ENCODE measurements at places on chromosomes 6 and 20.

- no peak for DNase-seq
These were observed 225.3 kb upstream of the CST7 start for GRCh38 chr20:24723647-24724352.

DNA sequence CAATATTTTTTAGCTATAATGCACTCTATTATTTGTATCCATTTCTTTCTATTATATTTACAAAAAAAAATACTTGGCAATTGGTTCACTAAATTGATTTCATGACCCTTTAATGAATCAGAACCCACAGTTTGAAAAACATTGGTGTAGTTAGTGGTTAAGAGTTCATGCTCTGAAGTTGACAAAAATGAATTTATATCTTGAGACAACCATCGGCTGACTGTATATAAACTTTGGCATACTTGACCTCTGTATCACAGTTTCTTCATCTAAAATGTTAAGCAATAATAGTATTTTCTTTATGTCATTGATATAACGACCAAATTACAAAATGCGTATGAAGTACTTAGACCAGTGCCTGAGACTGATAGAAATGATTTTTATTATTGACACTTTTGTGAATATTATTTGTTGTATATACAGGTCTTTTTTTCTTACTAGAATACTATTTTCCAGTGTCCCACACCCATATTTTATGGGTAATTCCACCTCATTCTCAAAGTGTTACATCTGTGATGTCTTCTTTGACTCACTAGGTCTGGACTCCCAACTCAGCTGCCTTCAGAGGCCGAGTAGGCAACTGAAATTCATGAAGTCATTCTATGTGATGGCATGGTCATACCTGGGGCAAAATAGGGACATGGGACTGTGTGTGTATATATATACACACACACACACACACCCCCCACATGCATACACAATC is 459.2 kb downstream of the RFPL4B start:
- DNase-seq, result no peak

GRCh38 chr6:107318100-107318736 is 141.1 kb downstream of the PDSS2 start:
- DNase-seq, result peak; percentile 33

DNA sequence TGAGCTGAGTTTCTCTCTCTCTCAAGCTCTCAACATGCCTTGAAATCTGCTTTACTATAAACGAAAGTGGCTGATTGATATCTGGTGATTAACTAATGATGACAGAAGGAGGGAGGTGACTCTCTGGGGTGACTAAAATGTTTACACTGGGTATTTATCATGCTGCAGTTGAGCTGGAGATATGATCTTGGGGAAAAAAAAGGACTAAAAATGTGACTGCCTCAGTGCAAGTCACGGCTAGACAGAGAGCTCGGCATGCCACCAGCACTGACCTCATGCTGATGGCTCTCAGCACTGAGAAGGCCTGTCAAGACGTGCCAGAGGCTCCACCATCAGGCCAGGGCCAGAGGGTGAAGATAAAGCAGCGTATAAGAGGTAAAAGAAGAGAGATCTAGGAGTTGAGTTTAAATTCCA is 103.1 kb upstream of the SPACA1 start:
- DNase-seq, result no peak

DNA sequence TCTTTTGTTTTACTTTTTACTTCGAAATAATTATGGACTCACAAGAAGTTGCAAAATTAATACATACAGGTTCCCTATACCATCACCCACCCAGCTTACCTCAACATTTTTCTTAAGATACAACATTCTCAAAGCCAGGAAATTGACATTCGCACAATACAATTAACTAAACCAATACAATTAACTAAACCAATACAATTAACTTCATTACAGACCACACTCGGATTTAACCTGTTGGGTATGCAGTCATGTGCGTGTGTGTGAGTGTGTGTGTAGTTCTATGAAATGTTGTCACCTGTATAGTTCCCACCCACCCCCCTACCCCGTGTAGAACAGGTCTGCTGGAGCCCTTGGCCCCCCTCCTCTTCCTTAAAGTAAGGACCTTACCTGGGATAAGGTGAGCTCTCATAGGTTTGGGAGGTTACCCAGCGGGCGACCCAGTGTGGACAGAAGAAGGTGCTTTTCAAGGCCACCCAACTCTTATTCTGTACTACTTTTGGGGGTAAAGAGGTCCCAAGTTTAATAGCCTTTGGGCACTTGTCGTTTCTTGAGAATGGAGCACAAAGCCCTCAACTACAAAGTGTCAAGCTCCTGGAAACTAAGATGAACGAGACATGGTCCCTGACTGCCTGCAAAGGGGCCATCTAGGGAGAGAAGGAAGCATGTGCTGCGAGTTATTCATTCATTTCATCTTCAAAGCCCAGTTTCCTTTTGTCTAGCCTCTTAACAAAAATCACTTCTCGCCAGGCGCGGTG is 544 bp upstream of the STK38 start:
- no peak for DNase-seq

DNA sequence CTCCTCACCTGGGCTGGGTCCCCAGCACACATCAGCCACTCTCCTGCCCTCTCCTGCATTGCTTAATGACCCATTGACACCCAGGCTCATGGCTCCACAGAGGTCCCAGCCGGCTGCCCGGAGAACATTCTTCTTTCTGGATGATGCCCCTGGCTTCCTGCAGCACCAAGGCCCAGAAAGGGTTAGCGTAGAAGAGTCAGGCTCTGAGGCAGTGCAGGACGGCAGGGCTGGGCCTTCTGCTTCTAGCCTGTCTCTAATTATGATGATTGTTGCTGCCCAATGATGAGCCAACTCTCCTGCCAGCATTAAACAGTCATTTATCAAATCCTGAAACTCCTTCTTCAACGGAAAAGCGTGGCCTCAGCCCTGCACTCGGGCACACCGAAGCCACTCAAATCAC is 66.4 kb downstream of the ZNF217 start:
- no peak for DNase-seq

GRCh38 chr6:147643341-147644200 is 135.1 kb downstream of the SAMD5 start:
- no peak for DNase-seq

GRCh38 chr6:151390851-151391470 is 398 bp downstream of the ZBTB2 start:
- peak; percentile 77 for DNase-seq

DNA sequence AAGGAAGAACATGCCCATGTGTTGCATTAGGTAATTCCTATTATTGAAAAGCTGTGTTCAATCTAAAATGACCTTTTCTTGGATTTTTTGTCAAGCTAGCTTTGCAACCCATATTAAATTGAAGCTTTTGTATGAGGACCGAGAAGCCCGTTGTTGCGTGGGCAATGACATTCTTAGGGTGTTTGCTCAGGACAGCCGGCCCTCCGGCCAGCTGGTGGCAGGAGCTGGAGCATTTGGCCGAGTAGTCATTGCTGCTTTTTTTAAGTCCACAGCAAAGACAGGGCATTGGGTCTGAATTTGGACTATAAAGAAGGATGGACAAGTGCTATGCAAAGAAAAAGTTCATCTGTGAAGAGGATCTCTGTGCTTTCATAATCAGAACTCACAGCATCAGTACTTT is 365.8 kb downstream of the SAMD5 start:
- DNase-seq, result no peak

DNA sequence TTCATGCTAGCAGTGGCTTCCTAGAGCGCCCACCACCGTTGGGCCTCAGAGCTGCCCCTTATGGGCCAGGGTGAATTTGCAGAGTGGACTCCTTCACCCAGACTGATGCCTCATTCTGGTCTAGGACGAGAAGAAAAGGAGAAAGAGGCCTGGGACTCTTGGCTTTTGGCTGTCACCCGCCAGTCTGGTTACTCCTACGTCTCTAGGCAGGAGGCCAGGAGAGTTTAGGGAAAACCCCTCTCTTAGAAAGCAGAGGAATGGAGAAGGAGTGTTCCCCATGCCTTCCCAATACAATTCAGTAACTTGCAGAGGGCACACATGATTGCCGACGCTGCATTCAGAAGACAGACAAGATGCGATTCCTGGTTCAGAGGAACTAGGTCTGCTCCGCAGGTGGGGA is 70.1 kb downstream of the CDC5L start:
- no peak for DNase-seq
